ENCODE measurements at places on chromosomes 7 and 10.

DNA sequence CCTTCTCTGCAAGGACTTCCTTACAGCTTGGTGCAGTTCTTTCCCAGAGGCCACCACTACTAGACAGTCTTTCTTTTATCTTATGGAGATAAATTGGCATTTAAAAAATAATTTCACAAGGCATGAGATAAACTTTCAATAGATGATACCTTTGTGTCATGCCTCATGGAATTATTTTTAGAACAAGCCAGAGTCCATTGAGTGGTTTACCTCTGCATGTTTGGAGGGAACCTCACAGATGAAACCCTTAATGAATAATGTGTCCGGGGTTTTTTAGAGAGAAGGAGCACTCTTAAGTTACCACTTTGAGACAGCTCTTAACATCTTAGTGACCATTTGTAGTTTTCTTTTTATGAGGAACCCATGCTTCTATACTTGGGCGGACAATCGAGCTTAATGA is 17.2 kb downstream of the NODAL start:
- no peak for DNase-seq

DNA sequence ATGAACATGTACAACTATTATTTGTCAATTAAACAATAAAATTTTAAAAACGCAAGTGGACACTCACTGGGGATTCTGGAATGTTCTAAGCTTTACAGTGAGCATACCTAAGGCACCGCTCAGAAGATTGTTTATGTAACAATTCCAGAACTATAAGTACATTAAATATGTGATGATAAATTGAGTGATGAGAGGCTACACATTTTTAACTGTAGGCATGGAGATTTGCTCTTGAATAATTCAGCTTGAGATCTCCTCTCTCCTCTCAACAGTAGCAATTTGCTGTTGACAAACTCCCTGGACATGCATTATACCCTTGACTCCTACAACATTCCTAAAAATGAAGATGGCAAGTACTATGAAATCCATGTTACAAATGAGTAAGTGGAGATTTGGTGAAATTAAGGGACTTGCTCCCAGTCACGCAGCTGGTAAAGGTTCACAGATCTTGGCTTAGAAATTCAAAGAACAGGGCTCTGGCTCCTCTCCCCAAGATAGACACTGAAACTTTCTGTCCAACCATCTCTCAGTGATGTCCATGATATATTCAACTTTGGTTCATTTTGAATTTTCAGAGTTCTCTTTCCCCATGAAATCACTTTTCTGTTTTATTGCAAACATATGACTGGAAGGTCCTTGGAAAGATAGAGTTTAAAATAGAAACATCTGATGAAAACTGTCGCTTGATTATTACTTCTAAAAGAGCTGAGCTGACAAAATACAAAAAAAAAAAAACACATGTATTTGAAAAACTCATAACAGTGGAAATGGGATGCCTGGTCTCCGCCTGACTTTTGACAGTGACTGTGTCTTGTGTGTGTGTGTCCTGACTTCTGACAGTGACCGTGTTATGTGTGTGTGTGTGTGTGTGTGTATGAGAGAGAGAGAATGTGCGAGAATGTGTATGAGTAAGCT is 488.3 kb downstream of the TNS3 start:
- no peak for DNase-seq

DNA sequence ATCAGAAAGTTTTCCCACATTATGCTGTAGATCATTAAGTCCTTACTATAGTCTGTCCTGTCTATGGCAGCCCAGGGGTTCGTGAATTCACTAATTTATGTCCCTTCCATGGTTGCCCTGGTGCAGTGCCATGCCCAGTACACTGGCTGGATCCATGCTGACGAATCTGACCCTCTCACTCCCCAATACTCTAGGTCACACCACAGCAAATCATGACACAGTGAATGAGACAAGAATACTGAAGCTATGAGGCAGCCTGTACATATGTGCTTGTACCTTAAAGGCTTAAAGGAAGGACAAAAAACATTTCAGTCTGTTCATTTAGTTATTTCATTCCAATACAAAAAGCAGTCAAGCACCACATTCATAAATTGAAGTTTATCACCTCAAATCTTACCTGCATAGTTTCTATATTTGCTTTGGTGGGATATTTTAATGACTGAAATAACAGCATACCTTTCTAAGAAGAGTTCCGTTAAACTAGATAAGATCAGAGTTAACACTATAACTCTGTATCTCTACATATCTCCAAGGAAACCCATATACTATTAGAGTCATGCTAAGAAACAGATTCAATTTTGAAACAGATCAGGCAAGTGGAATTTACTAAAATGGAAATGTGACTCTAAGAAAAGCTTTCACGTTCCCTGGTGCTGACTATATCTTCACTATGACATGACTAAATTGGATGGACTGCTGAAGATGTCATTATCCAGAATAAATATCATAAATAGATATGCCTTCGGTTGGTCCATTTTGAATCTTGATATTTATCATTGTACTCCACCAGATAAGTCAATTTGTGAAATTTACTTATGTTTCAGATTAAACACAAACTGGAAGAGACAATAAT is 36.7 kb downstream of the OSBPL3 start:
- no peak for DNase-seq

DNA sequence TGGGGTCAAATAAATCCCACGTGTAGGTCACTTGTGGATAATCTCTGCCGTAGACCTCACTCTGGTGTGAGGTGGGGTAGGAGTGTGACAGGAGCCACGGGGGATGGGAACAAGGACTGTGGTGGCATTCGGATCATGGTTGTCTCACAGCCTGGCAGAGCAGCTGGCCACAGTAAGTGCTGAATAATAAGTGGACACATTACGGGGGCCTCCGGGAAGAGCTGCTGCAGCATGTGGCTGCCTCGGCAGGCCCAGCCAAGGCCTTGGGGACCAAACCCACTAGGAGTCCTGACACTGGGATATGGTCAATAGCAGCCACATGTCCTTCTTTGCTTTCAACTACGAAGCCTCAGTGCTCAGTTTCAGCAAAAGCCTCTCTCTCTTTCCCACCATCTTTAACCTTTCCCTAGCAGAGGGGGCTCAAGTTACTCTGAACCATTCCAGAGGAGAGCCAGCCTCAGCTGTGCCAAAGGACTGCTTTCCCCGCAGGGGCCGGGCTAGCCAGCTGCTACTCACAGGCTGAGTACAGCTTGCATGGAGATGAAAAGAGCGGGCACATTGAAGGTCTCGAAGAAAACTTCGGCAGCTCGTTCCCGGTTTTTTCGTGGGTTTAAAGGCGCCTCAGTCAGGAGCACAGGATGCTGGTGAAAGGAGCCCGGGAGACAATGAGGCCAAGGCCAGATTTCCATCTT is 17.3 kb downstream of the ACTR1A start:
- no peak for DNase-seq

- no peak for DNase-seq
Measured at GRCh38 chr10:123633636-123634035, 32.5 kb upstream of the GPR26 start.

- no peak for DNase-seq
Measured at GRCh38 chr7:1050254-1050906, 6.0 kb downstream of the GPR146 start.

DNA sequence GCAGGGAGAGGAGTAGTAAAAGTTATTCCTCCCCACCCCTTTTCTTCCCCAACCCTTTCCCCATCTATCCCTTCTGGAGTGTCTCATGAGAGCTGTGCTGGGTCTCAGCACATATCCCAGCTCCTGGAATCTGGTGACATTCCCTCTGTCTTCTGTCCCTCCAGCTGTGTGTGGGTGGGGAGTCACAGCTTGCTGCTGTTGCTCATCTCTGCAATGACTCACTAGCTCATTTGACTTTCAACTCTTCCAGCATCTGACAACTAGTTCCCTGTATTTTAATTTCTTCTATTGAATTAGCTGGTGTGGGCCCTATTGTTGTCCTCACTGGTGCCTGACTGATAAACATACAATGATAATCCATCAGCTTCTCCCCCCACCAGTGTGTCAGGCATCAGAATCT is 198.9 kb upstream of the AUTS2 start:
- DNase-seq, result no peak

DNA sequence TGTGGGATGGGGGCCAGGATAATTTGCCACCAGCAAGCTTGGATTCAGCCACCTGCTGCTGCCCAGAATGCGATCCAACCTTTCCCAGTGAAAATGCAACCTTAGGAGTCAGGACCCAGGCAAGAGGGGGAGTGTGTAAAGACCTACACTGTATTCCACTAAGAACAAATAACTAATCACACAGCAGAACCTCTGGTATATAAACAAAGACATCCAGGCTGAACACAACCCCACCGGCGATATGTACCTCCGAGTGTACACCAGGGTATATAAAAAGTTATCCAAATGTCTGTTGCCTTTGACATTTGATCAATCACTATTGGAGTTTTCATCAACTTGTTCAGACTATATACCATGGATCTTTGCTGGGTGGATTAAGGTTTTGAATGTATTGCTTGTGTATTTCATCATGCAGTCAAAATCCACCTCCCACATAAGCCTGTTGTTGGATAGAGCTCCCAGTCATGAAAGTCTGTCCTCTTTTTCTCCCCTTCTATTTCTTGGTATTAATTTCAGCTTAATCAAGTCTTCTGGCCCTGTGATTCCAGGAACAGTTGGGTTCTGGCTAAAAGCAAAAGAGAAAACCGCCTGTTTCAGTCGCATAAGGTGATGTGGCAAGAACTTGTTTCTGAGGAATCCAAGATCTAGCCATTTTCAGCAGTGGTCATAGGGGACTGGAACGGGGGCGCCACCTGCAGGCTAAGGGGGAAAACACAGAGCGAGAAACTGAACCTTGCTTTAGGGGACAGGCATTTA is 290.7 kb downstream of the CCDC3 start:
- peak; percentile 45 for DNase-seq

- no peak for DNase-seq
Measured at GRCh38 chr7:93365341-93365740, 133.2 kb downstream of the VPS50 start.

- DNase-seq, result no peak
Measured at GRCh38 chr10:88092973-88093372, 229.5 kb downstream of the PTEN start.

- DNase-seq, result no peak
Measured at GRCh38 chr7:101740981-101741725, 76.3 kb upstream of the CUX1 start.

GRCh38 chr7:155677688-155678087 is 33.2 kb downstream of the RBM33 start:
- no peak for DNase-seq

DNA sequence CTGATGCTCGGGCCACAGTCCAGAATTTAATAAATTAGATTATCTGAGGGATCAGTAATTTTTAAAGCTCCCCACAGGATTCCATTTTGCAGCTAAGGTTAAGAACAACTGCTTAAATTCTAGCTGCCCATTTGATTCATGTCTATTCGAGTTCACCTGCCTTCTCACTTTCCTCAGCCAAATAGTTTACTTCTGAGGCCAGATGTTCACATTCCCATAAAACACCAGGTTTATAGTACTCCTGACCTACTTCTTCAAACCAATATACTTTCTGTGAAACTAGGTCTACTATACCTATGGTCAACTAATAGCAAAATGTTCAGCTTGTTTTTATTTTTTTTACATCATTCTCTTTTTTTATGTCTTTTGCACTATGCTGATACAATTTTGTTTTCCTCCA is 86.3 kb downstream of the GPR158 start:
- DNase-seq, result no peak

Data from effector CD8-positive, alpha-beta T cell (primary cell).